Stimulated activated CD8-positive, alpha-beta memory T cell treated with anti-CD3 and anti-CD28 coated beads, Interleukin-4, amount 100 ng/mL, for 1 hour (primary cell): ENCODE measurements at places on chromosomes 1 and 21.

- DNase-seq: no peak
These were observed 113.6 kb upstream of the GRIK3 start for GRCh38 chr1:37147906-37148305.

DNA sequence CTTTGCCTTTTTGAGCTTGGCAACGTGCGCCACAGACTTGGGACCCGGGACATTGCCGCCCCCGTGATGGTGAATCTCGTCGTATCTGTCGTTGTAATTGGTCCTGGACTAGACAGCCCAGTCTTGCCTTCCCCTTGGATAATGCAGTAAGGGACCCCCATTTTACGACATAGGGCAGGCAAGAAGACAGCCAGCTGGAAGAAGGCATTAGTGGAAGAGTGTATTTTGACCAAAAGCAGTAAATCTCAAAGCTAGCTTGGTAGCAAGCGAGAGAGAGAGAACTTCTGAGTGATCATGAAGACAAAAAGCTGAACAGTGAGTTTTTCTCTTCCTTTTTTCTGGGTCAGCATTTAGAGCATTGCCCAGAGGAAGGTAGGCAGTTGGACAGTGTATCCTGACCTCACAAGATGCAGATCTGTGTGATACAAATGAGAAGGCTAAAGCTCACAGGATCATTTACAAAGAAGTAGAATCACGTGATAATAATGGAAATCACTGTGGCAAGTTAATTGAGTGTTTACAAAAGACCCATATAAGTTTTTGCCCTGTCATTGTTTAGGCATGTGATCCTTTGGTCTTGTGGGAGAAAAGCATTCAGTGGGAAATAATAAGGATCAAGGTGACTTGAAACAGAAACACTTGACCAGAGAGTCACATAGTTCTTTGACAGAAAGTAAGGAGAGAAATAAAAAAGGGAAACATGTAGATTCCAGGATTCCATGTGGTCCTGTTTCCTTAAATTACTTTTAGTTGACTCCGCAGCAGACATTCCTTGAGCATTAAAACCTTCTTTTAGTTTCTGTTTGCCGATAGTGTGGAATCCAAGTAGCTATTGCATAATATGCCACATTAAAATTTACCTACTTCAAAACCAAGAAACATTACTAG, 66.3 kb downstream of the CNST start:
- no peak for DNase-seq

- DNase-seq: no peak
These were observed 7.6 kb upstream of the NFASC start for GRCh38 chr1:204863024-204863423.

DNA sequence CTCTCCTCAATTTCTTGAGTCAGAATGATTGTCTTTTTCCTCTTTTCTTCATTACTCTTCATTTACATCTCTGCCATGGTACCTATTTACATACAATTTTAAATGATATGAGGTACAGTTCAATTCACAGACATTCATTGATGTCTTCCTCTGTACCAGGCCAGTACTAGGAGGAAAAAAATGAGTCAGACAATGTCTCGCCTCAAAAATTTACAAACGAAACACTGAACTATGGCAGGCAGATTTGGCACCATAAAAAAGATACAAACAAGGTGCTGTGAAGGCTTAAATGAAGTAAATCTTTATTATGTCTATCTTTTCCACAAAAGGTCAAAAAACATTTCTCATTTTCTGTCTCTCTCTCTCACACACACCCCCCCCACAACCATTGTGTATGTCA, 71.0 kb downstream of the RGS13 start:
- DNase-seq: no peak

DNA sequence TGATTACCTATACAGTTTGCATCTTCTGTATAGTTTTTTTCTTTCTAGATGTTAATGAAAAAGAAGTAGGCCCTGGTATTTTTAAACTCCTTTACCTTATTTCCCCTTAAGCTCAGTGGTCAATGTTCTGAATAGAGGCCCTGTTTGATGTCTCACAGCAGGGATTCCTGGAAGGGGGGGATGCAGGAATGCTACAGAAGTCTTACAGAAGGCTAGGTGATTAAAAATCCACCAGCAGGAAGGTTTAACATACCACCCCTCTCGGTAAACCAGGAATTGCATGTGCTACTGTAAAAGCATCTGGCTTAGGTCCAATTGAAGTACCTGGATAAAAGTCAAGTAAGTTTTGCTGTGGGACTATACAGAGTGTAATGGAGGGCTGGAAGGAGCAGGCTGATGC, 78.3 kb downstream of the NOS1AP start:
- no peak for DNase-seq

- no peak for DNase-seq
These were observed 25.5 kb downstream of the TUFT1 start for GRCh38 chr1:151565502-151566189.

DNA sequence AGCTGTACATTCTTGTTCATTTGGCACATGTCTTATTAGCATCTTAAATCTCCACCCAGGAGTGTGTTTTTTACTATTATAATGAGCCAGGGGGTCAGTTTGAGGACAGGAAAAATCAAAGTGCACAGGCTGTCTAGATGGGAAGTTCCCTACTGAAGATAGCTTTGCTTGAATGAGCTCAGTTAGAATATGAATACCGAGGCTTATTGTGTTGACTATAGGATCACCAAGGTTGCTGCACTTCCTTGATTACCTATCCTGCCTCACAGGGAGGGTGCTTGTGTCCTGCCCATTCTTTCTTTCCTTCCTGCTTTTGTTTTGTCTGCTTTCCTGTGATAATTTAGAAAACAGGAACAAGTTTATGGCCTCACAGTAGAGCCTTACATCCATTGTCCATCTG, 16.3 kb downstream of the PHGDH start:
- no peak for DNase-seq

DNA sequence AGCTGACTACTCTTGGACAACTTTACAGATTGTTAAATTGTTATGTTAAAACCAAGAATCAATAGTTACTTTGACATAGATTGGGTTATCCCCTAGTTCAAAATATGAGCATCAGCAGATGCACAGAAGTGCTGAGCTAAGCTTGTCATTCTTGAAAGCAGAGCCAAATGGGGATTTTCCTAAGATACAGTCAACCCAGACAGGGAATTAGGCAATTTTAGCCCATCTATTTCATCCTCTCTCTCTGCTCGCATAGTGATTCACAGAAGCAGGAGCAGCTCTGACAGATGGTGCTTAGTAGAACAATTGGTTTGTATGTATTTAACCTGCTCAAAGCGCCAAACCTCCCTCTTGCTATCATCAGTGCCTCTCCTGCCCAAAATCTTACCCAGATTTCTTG, 27.9 kb upstream of the PRRC2C start:
- DNase-seq: no peak

DNA sequence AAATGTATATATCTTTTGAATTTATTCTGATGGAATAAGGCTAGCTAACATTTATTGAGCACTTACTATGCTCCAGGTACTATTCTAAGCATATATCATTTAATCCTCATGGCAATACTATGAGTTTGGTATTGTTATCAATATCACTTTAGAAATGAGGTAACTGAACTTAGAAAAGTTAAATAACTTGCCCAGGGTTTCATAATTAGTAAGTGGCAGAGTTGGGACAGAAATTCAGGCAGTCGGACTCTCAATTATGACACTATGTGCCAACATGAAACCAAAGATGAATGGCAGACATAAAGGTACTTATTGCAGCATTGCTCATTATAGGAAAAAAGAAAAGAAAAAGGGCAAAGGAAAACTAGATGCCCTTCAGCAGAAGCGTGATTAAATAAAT, 48.2 kb downstream of the RAB3GAP2 start:
- DNase-seq: no peak

DNA sequence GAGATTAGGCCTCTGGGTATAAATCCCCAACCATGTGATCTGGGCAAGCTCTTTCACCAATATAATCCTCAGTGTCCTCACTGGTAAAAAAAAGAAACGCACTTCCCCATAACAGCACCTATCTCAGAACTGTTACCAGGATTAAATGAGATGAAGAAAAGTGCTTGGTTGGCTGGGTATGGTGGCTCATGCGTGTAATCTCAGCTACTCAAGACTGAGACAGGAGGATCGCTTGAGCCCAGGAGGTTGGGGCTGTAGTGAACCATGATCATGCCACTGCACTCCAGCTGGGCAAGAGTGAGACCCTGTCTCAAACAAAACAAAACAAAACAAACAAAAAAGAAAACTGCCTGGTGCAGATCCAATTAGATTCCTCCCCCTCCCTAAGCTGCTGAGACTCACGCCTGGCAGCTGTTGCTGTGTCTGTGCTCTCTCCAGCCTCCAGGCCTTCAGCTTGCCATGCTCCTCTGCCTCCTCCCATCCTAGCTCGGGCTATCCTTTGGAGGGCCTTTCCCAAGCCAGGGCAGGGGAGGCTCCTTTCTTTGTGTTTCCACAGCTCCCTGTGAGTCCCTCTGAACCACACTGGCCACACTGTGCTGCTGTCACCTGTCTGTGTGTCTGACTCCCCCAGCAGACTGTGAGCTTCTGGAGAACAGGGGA, 19.0 kb downstream of the CYB5RL start:
- DNase-seq: no peak

DNA sequence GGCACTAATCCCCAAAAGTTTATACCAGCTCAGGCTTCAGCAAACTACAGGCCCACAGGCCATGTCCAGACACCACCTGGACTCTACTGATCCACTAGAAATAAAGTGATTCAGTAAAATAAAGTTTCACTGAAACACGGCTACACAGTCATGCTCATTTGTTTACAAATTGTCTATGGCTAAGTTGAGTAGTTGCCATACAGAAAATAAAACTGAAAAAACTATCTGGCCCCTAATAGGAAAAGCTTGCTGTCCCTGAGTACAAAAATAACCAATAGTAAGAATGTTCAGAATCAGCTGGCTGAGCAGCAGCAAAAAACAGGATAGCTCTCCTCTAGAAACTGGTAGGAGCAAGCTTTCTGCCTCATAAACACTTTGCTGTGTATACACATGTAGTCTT, 221.5 kb downstream of the RERE start:
- no peak for DNase-seq

- DNase-seq: no peak
These were observed 88.5 kb upstream of the VCAM1 start for GRCh38 chr1:100631015-100631551.

GRCh38 chr1:107622966-107623365, 342.0 kb downstream of the VAV3 start:
- DNase-seq: no peak
